Gastrocnemius medialis (tissue), 4 donors: ENCODE measurements at places on chromosomes 4 and X. TPM values are rescaled to one million over a fixed set of nuclear protein-coding genes. Genes with fewer than 3 reads are reported as not detected.

DNA sequence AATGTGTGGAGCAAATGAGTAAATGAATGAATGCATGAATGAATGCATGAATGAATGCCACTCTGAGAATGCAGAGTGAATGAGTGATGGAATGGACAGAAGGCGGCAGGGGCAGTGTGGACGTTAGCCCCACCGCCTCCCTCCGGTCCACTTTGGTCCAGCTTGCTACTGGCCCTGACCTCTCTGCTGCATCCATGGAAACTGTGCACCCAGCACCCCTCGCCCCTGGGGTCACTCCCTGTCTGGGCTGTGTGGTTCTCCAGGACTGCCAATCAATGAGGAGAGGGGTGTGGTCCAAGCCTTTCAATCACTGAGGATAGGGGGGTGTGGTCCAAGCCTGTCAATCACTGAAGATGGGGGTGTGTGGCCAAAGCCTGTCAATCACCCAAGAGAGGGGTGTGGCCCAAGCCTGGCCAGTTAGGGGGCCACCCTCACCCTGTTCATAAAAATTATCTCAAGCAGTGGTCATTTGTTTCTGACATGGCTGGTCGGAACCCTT lies 39.2 kb upstream of the ASMTL start:
- DNase-seq, result no peak
- no peaks in the 10 kb centered on the region for H3K36me3 ChIP-seq
- no peaks in the 10 kb centered on the region for H3K27me3 ChIP-seq

DNA sequence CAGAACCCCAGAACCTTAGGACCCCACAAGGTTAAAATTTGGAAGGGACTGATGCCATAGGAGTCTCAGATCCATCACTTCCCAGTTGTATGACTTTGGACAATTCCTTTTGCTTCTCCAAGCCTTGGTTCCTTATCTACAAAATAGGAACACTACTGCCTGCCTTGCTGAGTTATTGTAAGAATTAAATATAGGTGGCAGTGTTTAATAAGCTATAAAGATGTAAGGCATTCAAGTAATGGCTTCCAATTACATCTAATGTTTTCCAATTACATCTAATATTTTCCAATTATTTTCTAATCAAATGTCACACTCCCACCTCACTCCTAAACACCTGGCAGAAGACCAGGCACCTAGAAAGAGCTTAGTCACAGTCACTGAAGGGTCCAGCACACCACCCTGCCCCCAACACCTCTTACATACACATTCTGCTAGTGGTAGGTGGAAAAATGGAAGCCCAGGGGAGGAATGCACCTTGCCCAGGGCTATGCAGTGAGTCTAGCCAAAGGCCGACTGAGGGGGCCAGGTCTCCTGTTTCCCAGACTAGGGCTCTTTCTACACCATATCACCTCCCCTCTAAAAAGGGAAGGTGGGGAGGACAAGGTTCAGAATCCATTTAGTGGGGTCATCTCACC lies 24.5 kb upstream of the KDM5C start:
- H3K27ac ChIP-seq, result no peak overlapping the region
- no peak for DNase-seq
- no peaks in the 10 kb centered on the region for H3K4me1 ChIP-seq

- H3K4me1 ChIP-seq, result peaks cover 30% of the 10 kb centered on the region
- no peak overlapping the region for H3K27ac ChIP-seq
- DNase-seq, result no peak
- H3K27me3 ChIP-seq, result no peaks in the 10 kb centered on the region
- no peaks in the 10 kb centered on the region for H3K36me3 ChIP-seq
Observed at GRCh38 chr4:4542774-4543485, 1.1 kb upstream of the STX18 start.

DNA sequence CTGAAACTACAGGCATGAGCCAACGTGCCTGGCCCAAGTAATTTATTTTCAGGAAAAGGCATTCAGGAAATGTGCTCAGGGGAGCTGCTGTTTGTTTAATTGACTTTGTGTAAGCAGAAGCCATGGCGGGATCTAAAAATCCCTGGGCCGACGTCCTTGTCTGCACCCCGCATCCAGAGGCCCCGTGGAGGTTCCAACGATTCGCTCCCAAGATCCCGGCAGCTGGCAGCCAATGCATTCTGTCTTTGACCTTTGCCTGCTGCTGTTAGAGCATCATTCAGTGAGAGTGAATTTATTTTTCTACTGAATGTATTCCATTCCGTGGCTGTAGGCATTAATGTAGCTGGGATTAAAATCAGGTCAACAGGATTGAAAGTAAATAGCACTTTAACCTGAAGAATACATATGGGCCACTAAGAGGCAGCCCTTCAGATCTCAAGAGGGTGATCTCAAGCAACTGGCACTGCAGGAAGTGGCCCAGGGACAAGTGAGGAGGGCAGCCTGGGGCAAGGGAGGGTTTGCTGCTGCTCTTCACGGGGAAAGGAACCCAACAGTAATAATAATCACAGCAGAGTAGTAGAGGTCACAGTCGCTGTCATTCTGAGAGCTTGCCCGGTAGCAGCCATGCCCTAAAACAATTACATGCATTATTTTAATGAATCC lies 75.2 kb downstream of the PSAPL1 start:
- H3K27me3 ChIP-seq, result no peaks in the 10 kb centered on the region
- H3K4me3 ChIP-seq, result no peak overlapping the region
- no peaks in the 10 kb centered on the region for H3K36me3 ChIP-seq
- peaks cover 3% of the 10 kb centered on the region for H3K4me1 ChIP-seq

- no peaks in the 10 kb centered on the region for H3K4me1 ChIP-seq
- no peak overlapping the region for H3K27ac ChIP-seq
- no peak for DNase-seq
- H3K27me3 ChIP-seq, result peaks cover 2% of the 10 kb centered on the region
Observed at GRCh38 chrX:2552621-2553201, 51.9 kb upstream of the DHRSX start.

DNA sequence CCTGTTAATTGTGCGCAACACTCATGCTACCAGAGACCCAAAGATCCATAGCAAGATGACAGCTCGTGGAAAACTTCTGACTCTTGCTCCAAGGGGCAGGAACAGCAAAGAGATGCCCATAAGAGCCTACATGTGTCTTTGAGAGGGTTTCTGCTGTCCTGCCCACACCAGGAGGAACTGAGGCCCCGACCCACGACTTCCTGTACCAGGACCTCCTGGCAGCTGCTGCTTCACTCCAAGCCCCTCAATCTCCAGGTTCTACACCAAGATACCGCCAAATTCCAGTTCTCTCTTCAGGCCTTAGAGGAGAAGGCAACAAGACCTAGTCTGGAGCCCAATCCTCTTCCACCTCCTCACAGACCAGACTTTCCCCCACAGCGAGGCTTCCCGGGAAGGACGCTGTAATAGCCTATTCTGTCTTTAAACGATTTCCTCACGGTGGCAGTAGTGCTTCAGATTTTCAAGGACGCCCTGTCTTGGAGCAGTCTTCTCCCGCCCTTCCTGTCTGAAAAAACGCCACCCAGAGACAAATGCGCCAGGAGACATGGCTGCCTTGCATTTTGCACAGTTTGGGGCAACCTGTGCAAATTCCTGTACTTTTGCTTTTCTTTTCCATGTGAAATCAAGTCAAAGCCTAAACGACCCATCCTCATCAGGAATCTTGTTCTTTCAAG lies 230.2 kb upstream of the STK26 start:
- peak overlapping the region; percentile 78 for H3K27ac ChIP-seq
- DNase-seq, result no peak
- H3K4me1 ChIP-seq, result no peaks in the 10 kb centered on the region
- H3K27me3 ChIP-seq, result no peaks in the 10 kb centered on the region

SRPK3 gene
- 30.3 TPM for total RNA-seq
